Skin of body (tissue), 3 donors: ENCODE measurements at places on chromosomes 3 and 15. TPM values are rescaled to one million over a fixed set of nuclear protein-coding genes. Genes with fewer than 3 reads are reported as not detected.

EPB42 gene
- total RNA-seq: 10.4 TPM

MKRN3 gene
- total RNA-seq: 0.89 TPM

MOBP gene
- 0.10 TPM for total RNA-seq

TRPM1 gene
- 3.5 TPM for total RNA-seq

C3orf20 gene
- total RNA-seq: not detected

DNA sequence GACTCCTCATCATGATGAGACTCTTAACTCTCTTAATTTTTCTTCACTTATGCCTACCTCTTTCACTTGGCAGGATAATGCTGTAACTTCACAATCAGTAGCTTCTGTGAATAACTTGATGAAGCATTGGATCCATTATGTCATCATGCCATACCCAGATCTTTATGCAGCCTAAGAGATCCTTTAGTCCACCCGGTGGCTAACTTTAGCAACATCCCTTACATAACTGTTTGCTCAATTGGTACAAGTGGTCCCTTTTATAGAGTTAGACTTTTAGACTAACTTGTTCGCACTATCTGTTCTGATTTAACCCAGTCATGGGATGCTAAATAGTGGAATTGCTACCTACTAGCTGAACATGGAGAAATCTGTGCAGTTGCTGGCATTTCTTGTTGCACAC lies 184.5 kb downstream of the USP13 start:
- no peak for DNase-seq

GRCh38 chr3:40584625-40585189 lies 59.9 kb downstream of the ZNF621 start:
- peak; percentile 87 for DNase-seq

DNA sequence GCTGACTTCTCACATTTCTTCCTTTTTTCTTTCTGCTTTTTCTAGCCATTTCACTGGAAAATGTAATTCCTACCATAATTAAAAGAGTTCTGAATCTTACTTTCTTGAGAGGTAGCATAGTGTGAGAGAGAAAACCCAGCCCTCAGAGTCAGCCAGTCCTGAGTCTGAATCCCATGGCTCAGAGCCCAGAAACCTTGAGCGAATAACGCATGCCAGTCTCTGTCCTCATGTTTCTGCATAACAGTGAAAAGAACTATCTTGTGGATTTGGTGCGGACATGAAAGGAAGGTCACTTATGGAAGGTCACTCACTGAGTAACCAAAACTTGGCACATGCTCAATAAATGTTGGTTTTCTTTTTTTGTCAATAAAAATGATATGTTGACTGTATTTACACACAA lies 29.3 kb upstream of the SLCO3A1 start:
- DNase-seq: no peak

GRCh38 chr15:62549345-62549970 lies 384.4 kb upstream of the C2CD4B start:
- DNase-seq: no peak

GRCh38 chr3:156675830-156676767 lies 1.7 kb downstream of the TIPARP start:
- DNase-seq: peak; percentile 6

DNA sequence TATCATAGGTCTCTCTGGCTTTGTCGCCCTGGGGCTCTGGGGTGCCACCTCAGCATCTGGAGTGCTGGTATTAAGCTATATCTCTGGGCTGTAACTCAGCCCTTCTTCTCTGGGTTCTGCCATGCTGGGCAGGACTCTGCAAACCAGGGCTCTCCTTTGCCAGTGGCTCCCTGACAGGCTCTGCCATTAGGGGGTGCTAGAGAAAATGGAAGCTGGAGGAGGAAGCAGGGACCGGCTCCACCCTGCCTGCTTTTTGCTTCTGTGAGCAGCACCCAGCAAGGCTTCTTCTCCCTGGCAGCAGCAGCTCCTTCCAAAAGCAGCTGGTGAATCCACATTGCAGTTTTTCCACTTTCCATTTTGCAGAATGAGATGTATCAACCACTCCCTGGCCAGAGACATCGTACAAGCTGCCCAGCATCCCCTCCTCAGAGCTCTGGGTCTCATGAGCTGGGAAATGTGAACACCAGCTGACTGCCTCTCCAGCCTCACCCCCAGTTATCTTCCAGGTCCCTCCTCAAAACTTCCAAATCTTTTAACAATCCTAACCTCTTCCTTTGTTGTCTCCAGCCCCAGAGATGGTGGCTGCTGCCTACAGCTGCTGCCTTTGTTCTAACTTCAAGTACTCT lies 165.0 kb downstream of the ABHD5 start:
- DNase-seq: no peak

DNA sequence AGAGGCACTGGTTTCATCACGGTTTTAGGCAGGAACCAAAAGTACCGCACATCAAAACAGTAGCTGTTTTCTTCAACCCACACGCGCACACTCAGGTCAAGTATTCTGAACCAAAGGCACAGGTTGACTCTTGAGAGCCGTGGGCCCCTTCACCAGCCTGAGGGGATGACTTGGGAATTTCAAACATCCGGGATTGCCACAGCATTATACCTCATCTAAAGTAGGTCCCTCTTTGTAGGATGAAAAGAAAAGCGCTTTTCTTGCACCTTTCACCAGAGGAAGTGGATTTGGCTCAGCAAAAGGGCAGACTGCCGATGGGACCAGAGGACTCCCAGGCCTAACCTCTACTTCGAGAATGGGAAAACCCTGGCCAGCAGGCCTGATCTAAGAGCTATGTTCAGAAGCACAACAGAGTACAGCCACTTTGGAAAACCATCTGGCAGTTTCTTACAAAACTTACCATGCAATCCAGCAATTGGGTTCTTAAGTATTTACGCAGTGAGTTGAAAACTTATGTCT lies 88.2 kb upstream of the PROK2 start:
- DNase-seq: peak; percentile 69

GRCh38 chr3:4421121-4421520 lies 45.9 kb downstream of the SUMF1 start:
- DNase-seq: no peak

DNA sequence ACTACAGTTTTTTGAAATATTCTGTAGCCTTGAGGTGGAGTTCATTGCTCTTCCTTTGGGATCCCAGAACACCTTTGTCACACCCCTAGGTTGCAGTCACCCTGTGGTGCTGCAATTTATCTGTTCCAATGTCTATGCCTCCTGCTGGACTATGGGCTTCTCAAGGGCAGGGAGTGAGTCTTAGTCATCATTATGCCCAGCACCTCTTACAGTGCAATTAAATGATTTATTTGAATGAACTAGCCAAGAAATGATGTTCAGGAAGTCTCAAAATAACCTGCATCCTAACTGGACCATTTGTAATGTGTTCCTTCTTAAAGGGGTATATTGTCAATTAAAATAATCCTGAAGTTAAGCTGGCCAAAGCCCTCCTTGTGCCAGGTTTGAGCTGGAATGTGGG lies 28.5 kb downstream of the SHC4 start:
- DNase-seq: no peak

DNA sequence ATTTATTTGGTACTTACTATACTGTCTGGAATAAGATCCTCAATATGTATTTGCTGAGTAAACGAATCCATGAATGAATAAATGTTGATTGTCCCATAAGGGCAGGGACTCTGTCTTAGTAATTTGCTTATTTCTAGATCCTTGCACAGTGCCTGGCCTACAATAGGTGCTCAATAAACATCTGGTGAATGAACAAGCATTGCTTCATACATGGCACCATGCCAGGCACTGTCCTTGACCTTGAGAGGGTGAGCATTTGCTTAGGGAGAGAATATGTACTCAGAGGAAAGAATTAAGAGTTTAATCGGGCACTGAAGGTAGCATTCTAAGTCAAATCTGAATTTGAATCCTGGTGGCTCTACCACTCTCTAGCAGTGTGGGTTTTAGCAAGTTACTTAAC lies 282.1 kb downstream of the THSD4 start:
- no peak for DNase-seq

DNA sequence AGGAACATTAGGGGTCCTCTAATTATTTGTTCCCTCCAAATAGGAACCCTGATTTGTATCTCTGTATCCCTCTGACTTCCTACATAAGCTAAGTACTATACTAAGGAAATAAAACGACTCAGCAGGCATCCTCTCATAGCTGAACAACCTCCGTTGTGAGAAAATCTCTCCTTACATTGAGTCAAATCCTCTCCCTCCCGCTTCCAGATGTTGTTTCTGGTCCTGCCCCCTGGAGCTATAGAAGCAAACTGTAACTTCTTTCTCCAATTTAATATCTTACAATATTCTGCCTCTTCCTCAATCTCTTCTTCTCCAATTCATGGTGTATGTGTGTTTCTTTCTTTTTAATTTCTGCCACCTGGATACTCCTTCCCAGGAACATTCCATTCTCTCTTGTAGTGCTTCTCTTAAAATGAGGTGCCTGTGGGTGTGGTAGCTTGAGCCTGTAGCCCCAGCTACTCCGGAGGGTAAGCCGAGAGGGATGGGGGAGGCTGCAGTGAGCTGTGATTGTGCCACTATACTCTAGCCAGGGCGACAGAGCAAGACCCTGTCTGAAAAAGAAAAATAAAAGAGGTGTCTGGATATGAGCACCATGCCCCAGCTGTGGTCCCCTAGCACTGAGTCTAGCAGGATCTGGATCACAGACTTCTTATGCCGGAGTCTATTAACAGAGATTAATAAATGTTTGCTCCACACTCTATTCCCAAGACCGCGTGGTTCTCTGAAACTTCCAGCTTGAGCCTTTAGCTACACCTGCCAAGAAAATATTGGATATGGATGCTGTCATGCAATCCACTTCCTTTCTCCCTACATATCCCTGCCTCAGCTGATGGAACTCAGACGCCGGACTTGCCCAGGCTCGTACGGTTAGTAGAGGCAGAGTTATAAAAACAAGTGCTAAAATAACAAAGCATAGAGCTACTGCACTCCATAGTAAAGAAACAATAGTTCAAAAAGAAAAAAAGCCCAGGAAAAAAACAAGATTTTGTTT lies 42.9 kb upstream of the NEO1 start:
- DNase-seq: no peak

DNA sequence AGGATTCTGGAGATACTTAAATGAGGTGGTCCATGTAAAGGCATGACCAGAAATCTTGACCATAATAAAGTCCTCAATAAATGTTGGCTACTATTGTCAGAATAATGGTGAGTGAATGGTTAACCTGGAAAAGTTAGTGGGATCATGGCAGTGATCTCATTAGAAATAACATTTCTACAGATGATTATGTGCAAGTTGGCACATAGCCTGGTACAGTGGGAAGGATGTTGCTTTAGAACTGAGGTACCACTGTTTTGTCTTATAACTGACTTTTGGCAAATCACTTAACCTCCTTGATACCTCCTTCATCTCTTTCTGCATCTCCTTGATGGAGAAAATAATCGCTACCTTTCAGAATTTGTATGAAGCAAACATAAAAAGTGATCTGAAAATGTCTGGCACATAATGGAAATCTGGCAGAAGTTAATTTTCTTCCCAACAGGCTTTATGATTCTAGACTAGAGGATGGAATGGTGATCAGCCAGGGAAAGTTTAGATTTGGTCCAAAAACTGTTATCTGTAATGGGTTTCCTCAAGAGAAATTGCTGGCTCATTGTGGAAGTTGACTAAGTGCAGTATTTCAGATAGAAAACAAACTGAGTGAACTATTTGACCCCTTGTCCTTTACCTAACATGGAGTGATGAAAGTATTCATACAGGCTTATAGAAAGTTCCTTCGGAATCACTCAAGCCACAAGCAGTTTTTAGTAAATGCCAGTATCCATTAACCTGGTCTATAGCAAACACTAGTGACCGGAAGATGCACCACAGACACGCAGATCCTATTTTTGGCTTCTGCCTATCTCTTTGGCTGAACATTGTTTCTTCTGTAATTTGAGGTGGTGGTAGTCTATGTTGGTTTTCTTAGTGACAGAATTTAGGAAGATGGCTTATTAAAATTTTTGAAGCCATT lies 449.6 kb upstream of the TGFBR2 start:
- peak; percentile 42 for DNase-seq

DNA sequence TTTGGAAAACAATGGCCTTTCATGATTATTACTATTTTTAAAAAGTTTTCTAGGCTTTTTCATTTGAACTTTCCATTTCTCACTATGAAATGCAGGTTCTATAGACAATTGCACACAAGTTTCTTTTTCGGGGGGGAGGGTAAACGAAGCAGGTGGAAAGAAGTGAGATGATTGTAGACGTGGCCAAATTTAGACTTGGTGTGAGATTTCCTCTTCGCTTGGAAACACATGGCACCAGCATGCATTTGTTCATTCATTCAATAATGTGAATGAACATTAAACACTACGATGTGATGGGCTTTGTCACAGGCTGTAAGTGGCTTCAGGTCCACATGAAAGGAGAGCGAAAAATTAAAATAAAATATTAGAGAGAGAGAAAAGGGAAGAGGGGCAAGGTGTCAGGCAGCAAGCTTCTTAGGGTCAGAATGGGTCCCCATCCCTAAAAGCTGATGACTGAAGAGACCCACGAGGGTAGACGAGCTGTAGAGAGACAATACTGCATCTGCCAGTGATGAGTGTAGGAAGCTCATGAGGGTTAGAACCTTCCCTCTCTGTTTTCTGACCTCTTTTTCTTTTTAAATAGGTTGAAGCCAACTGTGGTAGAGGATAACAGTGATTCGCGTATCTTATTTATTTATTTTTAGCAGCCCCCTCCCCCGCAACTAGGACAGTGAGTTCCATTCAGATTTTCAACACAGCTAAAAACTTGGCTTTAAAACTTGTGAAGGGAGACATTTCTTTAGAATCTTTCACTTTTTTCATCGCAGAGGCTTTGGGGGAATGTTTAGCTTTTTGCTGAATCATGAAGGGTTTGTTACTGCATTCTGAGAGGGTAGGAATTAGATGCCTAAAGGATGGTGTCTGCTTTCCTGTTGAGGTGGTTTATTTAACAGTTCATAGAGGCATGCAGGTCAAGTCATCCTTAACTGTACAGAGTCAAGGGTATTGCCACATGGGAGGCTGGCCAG lies 36.2 kb downstream of the GAP43 start:
- DNase-seq: no peak

DNA sequence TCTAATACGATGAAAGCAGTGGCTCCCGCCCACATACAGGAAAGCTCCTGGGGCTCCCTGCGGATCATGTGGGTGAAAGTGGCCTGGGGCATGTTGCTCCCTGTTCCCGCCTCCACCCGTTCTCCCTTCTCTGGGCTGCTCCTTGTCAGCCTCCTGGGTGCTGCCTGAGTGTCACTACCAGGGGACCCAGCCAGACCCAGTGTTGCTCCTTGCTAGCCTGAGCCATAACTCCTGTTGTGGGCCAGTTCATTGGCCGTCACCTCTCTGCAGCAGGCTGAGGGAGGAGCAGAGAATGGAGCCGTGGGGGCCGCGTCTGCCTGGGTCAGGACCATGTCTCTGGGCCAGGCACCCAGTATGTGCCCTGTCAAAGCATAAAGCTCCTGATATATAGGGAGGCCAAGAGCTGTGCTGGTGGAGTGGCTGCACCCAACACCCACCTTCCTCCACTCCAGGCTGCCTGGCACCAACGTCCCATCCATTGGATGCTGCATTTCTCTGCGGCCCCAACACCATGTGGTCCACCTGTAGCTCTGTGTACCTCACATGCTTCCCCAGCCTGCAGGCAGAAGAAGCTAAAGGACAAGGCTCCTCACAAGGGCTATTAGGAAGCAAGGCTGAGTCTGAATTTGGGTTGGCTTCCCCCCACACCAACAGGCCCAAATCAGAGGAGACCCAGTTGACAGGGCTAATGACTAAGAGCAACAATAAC lies 40.5 kb downstream of the KLF13 start:
- no peak for DNase-seq
